OCI-LY7 (cell line): ENCODE measurements at places on chromosomes 2 and 18. TPM values are rescaled to one million over a fixed set of nuclear protein-coding genes. Genes with fewer than 3 reads are reported as not detected.

- no peak for DNase-seq
Observed at GRCh38 chr2:67485431-67485830, 88.3 kb downstream of the ETAA1 start.

The DNAJC27 gene
- total RNA-seq = 6.6 and 9.4 TPM in 2 replicates

DNA sequence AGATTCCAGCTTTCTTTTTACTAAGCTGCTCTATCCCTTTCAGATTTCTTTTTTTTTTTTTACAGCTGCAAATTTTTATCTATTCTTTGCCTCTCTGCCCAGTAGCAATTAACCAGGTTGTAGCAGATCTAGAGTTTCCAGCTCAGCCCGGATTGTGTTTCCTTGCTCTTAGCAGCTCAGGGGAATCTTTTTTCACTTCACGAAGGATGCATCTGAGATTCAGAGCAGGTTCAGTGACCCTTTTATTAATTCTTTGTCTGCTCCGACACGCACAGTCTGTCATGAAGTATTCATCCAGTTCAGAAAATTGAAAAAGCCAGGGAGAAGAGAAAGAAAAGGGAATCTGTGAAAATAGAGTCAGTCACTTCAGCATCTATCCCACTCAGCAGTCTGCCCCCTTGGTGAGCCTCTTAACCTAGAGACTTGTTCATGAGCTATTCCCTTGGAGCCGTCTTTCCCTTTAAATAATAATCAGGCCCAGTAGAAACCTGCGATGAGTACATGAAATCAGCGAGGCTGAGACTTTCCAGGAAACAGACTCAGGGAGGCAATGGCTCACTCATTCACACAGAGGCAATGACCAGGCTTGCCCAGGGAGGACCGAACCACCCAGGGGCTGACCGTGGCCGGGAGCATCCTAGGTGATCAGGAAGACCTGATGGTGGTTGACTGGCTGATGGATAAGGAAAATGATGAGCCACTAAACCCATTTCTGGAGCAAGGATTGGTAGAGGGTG lies 103.4 kb upstream of the ITGA6 start:
- DNase-seq = no peak

The GKN1 gene
- total RNA-seq = not detected in 2 replicates

DNA sequence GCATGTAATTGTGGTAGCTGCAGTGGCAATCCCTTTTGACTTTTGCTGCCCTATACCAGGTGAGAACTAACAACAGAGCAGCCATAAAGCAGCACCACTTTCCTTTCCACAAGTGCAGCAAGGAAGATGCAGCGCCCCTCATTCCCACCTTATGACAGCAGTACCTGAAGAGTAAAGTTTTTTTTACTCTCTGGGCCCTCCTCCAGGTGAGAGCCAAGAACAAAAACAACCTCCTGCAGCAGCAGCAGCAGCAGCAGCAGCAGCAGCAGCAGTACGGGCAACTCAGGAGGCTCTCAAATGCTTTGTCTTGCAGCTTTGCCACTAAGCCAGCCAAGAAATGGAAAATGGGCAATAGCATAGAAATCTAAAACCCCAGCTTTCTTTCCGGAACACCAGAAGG lies 397.5 kb downstream of the FIGN start:
- DNase-seq = no peak

GRCh38 chr2:126881591-126881990 lies 17.1 kb upstream of the TEX51 start:
- no peak for DNase-seq
